ENCODE measurements at places on chromosomes 5 and 9.

- no peak for DNase-seq
- H3K27ac ChIP-seq, result no peak within 1 kb of the TSS
- H3K4me3 ChIP-seq, result peak within 1 kb of the TSS; percentile 12
- H3K27me3 ChIP-seq, result no peaks in the 10 kb centered on the region
Observed at GRCh38 chr5:170783498-170784247, at the start of gene GABRP. Gene GABRP (plus strand): TSS chr5:170783725. CDS start chr5:170788616, 4,891 bp downstream.

DNA sequence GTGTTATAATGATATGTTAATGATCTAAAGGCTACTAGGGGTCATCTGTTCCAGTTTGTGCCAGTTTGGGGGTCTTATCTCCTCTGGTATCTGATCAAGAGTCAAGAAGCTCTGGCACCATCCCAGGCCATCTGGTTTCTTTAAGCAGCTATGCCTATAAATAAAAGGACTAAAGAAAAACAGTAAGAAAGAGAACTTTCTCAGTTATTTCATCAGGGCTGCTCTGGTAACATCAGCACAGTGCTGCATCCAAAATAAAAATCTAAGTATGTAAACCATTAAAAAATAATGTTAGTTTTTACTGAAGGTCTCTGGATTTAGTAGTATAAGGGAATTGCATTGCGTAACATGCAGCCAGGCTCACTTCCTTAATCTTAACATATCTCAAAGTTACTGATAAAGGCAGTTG lies 185.0 kb downstream of the NR2F1-AS1 start:
- H3K27me3 ChIP-seq, result no peaks in the 10 kb centered on the region
- no peak overlapping the region for H3K27ac ChIP-seq
- no peak for DNase-seq
- no peak overlapping the region for H3K4me3 ChIP-seq
- no peaks in the 10 kb centered on the region for H3K36me3 ChIP-seq
- no peaks in the 10 kb centered on the region for H3K4me1 ChIP-seq

DNA sequence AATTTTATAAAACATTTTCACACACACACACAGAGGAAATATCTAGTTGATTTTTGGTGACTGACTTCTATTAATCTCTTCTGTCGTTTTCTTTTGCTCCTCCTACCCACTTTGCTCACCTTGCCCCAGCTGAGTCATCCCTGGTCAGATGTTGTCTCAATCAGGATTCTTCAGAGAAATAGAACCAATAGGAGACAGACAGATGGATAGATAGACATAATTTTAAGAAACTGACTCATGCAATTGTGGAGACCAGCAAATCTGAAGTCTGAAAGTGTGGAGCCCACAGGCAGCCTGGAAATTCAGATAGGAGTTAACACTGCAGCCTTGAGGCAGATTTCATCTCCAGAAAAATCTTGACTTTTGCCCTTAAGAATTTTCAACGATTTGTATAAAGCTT lies 37.0 kb upstream of the PIK3R1 start:
- no peak overlapping the region for H3K27ac ChIP-seq
- no peaks in the 10 kb centered on the region for H3K27me3 ChIP-seq
- no peak overlapping the region for H3K4me3 ChIP-seq
- DNase-seq, result no peak
- no peaks in the 10 kb centered on the region for H3K36me3 ChIP-seq

- no peaks in the 10 kb centered on the region for H3K36me3 ChIP-seq
- no peak overlapping the region for H3K4me3 ChIP-seq
- no peaks in the 10 kb centered on the region for H3K4me1 ChIP-seq
- no peaks in the 10 kb centered on the region for H3K27me3 ChIP-seq
- no peak overlapping the region for H3K27ac ChIP-seq
Observed at GRCh38 chr9:101673642-101674041, 64.8 kb downstream of the GRIN3A start.

GRCh38 chr5:138989720-138990119 lies 114.6 kb upstream of the LRRTM2 start:
- no peak for DNase-seq
- no peaks in the 10 kb centered on the region for H3K27me3 ChIP-seq
- no peaks in the 10 kb centered on the region for H3K36me3 ChIP-seq
- no peak overlapping the region for H3K4me3 ChIP-seq
- no peak overlapping the region for H3K27ac ChIP-seq

- H3K4me1 ChIP-seq, result no peaks in the 10 kb centered on the region
- no peaks in the 10 kb centered on the region for H3K36me3 ChIP-seq
- H3K4me3 ChIP-seq, result no peak overlapping the region
Observed at GRCh38 chr5:55538661-55539060, 3.9 kb upstream of the PLPP1 start.

GRCh38 chr9:15642369-15642962 lies 89.6 kb downstream of the CCDC171 start:
- no peak overlapping the region for H3K4me3 ChIP-seq
- H3K4me1 ChIP-seq, result no peaks in the 10 kb centered on the region
- no peaks in the 10 kb centered on the region for H3K36me3 ChIP-seq
- H3K27me3 ChIP-seq, result no peaks in the 10 kb centered on the region
- no peak for DNase-seq
- H3K27ac ChIP-seq, result no peak overlapping the region

- H3K4me3 ChIP-seq, result no peak overlapping the region
- peaks cover 4% of the 10 kb centered on the region for H3K4me1 ChIP-seq
- no peaks in the 10 kb centered on the region for H3K36me3 ChIP-seq
- H3K27ac ChIP-seq, result peak overlapping the region; percentile 55
- H3K27me3 ChIP-seq, result no peaks in the 10 kb centered on the region
Observed at GRCh38 chr5:84411832-84412605, 27.3 kb upstream of the EDIL3 start.

DNA sequence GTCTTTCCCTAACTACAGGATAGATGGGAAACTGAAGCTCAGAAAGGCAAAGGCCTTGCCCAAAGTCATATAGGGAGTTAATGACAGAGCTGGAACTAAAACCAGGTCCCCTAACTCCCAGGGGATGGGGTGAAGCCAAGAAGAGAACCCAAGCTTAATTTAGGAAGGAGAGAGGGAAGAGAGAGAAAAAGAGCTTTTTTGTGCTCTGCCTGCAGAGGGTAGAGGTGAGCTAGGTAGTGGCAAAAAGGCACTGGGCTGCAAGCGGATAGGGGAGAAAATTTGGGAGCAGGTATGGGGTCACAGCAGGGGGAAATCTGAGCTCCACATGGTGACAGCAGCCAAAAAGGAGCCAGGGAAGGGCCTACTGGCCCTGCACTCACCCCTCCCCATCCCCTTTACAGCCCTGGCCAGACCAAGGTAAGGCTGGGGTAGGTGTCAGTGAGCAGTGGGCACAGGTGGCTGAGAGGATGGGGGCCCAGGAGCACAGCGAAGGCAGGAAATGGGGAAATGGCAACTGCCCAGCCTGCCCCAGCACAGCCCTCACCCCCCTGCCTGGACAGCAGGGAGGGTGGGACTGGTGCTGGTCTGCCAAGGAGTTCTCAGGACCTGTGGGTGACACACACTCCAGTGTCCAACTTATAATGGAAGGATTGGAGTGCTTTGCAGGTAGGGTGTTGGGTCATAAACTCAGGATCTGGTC lies 3.3 kb downstream of the ENHO start:
- no peak overlapping the region for H3K27ac ChIP-seq
- H3K4me3 ChIP-seq, result no peak overlapping the region
- H3K27me3 ChIP-seq, result no peaks in the 10 kb centered on the region
- H3K36me3 ChIP-seq, result no peaks in the 10 kb centered on the region
- peaks cover 13% of the 10 kb centered on the region for H3K4me1 ChIP-seq
- DNase-seq, result no peak

GRCh38 chr9:38022995-38023394 lies 46.0 kb downstream of the SHB start:
- no peaks in the 10 kb centered on the region for H3K27me3 ChIP-seq
- peaks cover 51% of the 10 kb centered on the region for H3K4me1 ChIP-seq
- H3K27ac ChIP-seq, result peak overlapping the region; percentile 82
- no peak for DNase-seq

DNA sequence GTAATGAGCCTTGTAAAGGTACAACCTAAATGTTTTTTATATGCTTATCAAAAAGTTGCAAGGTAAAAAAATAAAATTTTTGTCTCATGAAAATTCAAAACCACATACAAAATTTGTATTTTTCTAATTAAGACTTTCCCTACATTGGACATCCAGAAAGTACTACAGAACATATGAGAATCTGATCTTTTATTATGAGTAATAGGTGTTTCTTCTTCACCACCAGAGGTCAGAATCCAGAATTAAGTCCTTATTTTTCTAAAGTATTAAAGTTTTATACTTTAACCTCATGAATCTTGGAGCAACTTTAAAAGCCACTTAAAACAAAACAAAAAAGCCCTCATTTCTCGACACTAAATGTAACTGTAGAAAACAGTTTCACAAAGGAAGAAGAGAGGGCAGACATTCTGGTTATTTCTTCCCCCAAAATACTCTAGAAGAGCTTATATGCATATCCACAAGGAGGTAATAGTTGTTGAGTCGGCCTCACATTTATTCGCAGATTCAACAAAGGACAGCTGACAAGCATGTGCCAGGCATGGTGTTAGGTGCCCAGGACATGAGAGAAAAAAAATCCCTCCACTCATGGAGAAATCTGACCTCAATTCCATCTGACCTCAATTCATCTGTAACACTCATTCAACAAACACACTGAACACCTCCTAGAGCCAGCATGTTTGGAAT lies 69.3 kb downstream of the MLLT3 start:
- H3K4me3 ChIP-seq, result no peak overlapping the region
- peaks cover 43% of the 10 kb centered on the region for H3K4me1 ChIP-seq
- H3K36me3 ChIP-seq, result no peaks in the 10 kb centered on the region

DNA sequence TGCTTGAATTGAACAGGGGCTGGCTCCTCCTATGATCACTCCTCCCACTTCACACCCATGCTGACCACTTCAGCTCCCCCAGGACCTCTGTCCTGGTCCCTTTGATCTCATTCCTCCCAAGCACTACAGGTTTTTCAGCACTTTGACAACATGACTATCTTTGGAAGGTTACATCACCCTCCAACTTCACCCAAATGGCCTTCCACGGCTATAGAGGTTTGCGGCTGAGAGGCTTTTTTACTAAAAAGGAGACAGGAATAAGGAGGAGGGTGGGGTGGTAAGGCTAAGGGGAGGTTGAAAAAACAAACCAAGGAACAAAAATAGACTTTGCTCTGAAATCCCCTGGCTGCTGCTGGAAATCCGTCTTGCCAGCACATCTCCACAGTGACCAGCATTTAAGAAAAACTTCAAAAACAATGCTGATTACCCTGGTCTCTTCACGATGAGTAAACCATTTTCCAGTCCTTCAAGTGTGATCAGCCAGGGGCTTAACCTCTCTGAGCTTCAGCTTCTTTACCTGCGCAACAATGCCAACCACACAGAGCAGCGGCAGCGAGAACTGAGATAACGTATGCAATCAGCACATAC lies 102.7 kb downstream of the DPYSL3 start:
- peak overlapping the region; percentile 90 for H3K27ac ChIP-seq
- no peaks in the 10 kb centered on the region for H3K27me3 ChIP-seq
- H3K4me3 ChIP-seq, result no peak overlapping the region
- H3K4me1 ChIP-seq, result peaks cover 14% of the 10 kb centered on the region
- DNase-seq, result no peak

DNA sequence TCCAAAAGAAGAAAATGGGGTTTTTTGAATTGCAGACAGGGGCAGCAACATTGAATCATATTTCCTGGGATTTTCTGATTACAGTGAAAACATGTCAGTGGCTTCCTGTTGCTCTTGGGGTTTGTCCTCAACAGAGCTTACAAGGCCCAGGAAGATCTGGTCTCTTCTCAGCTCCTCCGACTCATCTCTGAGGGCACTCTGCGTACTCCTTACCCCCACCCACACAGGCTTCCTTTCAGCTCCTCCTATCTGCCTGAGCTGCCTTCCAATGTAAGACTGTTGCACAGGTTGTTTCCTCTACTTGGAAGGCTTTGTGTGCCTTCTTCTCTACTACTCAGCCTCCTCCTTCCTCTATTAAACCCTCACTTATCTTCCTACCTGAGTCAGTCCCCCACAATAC lies 245.1 kb upstream of the MEF2C start:
- DNase-seq, result no peak
- no peak overlapping the region for H3K27ac ChIP-seq
- no peaks in the 10 kb centered on the region for H3K36me3 ChIP-seq
- H3K4me1 ChIP-seq, result no peaks in the 10 kb centered on the region
- no peaks in the 10 kb centered on the region for H3K27me3 ChIP-seq
- no peak overlapping the region for H3K4me3 ChIP-seq

DNA sequence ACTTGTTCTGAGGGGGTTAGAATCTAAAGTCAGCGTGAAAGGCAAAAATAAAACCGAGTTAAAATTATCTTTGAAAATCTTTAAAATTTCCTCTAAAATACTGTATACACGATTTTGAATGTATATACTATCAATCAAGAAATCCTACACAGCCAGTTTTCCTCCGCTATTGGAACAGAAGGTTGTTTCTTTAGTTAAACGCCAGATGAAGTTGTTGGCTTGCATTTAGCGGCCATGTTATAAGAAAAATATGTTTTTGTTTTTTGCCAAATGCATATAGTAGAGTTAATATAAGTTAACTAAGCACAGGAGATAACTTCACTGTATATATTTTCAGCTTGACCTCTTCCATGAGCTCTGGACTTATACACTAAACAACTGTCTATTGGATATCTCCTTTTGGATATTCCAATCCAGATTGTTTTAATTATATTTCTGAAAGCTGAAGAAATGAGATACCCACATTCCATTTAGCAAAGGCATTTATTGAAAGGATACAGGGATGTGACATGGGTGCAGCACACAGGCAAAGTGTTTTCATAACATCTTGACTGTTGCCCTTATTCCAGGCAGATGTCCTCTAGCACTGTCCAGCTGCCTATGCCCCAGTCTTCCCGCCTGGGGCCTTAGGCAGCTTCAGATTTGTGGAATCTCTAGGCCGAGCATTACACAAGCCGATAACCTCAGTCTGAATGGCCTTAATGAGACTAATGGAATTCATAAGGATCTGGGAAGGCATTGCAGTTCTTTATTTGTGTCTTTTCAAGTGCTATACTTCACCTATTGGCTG lies 10.0 kb upstream of the ATG10 start:
- DNase-seq, result no peak
- no peaks in the 10 kb centered on the region for H3K36me3 ChIP-seq
- no peak overlapping the region for H3K27ac ChIP-seq
- no peak overlapping the region for H3K4me3 ChIP-seq

GRCh38 chr9:101652601-101653175 lies 57.9 kb upstream of the PPP3R2 start:
- no peak overlapping the region for H3K4me3 ChIP-seq
- no peak overlapping the region for H3K27ac ChIP-seq
- no peaks in the 10 kb centered on the region for H3K4me1 ChIP-seq
- no peaks in the 10 kb centered on the region for H3K27me3 ChIP-seq
